ENCODE measurements at places on chromosomes 6 and 20.

DNA sequence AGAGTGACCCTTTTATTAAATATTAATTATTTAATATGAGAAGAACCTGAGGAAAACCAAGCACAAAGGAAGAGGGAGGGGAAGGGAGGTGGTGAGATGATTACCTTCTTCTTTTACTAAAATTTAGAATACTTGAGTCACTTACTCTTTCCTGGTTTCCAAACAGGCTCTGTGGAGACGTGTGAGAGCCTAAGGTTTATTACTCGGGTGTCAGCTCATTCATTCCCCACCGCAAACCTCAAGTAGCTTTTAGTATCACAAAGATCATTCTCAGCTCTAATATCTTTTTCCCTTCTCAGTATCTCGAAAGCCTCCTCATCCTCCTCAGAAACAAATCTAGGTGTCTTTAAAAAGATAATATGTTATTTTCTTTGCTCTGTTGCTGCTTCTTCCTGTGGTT, 497.2 kb upstream of the JARID2 start:
- DNase-seq = no peak

DNA sequence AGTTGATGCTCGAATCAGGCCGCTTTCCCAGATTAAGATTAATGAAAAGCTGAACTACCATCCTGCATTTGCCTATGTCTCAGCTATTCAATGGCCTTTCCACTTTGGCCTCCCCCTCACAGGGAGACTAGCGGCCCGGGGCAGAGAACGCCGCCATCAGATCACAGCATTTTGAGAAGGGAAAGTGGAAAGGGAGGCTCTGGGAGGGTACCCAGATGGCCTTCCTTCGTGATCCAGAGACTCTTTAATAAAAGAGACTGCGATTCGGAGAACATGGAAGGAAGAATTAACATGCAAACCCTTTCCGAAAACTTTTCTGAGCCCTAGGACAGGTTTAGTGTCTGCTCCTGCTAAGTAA, 533 bp downstream of the MRPS18A start:
- no peak for DNase-seq

- no peak for DNase-seq
Measured at GRCh38 chr6:15434823-15435380, 189.0 kb downstream of the JARID2 start.

DNA sequence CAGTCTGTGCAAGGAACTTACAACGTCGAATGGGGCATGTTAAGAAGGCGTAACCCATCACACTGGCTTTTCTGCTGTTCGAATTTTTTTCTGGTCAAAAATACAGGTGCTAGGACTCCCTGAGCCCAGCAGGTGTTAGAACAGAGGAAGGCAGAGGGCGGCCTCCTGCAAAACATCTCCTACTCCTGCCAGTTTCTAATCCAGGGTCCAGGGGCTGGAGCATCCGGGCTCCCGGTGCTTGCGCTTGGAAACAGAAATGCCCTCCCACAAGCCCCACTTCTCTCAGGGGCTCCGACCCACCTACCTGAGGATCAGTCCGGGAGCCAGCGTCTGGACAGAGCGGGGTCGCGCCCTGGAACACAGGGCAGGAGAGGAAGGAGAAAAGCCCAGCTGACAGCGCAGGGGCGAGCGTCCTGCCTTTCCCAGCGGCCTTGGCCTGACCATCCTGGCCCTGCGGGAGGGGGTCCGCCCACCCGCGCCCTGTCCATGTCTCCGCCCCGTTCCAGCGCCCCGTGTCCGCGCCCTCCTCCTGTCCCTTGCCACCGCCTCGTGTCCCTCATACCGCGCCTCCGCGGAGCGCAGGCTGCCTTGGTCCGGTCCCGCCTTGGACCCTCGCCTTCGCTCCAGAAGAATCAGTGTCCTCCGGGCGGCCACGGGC, 14.8 kb upstream of the LPA start:
- no peak for DNase-seq

DNA sequence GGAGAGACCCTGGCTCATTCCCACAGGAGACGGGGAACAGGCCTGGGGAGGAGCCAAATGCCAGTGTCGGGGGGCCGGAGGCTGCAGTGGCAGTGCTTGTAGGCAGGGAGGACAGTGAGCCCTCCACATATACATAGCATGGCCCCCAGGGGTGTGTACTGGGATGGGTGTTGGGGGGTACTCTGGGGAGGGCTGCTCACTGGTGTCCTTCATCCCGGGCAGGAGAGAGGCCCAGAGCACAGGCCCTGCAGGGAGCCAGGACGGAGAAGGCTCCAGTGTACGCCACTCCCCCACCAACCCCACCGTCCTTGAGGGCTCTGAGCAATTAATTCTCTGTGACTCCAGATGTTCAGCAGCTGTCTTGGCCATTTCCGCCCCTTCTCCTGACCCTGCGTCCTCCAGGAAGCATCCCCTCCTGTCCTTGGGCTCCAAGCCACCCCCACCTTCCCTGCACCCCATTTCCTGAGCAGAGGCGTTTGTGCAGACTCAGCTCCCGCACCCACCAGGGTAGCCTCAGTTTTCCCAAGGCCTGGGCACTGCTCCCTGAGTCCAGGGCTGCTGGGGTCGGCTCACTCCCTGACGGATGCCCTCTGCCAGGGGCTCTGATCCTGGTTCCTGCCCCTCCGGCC, 3.4 kb upstream of the ABHD16B start:
- no peak for DNase-seq

- no peak for DNase-seq
Measured at GRCh38 chr6:159594750-159595117, 98.3 kb downstream of the SOD2 start.

DNA sequence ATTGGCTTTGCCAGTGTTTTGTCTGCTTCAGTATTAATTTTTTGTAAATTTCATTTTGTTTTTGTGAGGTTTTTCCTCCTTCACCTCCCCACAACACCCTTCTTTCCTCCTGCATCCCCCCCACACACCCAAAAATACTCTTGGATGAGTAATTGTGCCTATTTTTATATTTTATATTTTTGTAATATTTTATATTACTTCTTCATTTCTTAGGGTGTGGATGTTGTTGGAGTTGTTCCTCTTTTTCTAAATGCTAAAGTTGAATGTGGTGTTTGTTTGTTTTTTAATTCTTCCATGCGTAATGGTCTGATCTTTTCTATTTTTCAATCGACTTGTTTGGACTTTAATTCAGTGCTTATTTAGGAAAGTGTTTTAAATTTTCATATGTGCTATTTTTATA, 420.5 kb upstream of the SOX4 start:
- no peak for DNase-seq

DNA sequence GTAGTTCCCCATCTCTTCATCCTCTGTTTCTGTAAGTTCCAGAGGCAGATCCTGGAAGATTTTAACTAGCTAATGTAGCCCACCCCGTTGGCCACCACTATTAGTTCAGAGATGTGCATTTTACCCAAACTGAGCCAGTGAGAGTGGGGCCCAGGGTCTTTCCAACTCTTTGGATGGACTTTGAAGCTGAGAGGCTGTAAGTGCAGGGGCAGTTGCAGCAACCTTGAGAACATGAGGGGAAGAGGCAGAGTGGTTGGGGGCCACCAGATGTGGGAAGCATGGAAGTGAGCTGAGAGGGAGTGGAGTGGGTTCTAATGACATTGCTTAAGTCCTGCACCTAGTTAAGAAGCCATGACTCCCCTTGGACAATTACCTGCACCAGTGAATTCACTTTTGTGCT, 72.2 kb downstream of the CDH26 start:
- DNase-seq = no peak

DNA sequence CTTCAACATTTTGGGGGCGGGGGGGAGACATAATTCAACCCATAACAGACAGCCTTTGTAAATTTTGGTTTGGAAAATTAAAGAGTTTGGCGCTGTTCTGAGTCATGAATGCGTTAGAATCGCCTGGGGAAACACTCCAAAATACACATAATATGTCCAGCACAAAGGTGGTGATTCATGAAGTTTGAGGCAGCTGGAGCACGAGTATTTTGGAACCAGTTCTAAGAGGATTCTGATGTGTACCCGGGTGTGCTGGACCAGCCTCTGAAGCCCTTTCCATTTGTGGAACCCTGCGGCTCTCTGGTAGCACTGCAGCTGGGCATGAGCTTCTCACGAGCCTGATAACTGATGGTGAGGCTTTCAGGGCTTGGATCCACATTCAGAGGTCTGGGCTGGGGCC, 4.7 kb downstream of the GMPR start:
- no peak for DNase-seq

- DNase-seq = no peak
Measured at GRCh38 chr20:57927376-57927775, 217.6 kb upstream of the PMEPA1 start.

DNA sequence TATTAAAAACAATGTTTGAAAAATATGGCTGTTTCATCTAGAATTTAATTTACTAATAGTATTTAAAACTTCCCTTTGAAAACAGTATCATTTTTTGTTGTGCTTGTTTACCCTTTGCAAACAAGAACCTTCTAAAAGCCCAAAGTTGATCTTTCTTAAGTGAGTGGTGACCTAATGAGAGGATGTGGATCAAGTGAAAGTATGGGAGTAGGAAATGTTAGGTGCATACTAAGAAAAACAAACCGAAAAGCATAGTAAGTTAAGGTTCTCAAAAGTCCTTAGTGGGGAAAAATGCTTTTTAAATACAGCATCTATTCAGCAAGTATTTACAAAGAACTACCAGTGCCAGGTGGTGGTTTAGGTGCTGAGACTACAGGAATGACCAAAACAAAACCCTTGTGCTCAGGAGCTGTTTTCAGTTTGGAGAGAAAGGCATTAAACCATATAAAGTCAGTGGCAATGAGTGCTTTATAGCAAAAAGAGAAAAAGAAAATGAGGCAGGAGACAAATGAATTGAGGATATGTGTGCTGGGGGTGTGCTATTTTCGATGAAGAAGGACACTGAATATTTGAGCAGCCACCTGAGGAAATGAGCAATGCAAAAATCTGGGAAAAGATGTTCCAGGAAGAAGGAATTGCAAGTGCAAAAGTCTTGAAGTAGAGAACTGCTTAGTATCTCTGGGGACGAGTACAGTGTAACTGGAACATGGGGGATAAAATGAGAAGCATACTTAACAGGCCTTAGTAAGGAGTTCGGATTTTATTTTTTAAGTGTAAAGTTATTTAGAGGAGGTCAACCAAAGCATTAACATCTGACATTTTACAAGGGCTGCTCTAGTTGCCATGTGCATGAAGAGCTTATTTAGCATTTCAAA, 24.0 kb downstream of the RNF146 start:
- no peak for DNase-seq

DNA sequence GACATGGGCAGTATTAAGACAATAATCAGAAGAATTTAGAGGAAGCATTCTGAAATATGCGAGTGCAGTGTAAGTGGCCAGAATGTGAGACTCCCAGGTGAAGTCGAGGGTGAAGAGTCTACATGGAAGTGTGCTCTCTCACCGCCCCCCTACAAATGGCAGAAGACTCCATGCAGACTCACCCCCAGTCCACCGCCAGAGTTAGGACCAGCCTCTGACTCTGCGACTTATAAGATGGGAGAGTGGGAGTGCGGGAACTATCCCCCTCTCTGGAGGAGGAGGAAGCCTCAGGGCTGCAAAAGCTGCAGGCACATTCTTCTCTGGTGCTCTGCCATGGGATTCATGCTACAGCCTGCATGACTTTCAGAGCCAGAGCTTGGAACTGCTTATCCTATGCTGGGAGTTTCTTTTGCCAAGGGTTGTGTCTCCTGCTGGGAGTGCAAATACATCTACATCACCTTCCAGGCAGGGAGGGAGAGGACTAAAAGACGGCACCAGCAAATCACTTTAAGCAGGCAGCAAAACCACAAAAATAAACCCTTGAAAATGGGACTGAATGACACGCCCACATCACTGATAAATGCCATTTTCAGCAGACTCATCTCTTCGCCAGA, 206.7 kb upstream of the SULF2 start:
- no peak for DNase-seq
